ENCODE measurements at places on chromosomes 7 and 10. TPM values are rescaled to one million over a fixed set of nuclear protein-coding genes. Genes with fewer than 3 reads are reported as not detected.

RET gene
- total RNA-seq, result 0.04 TPM

SP8 gene
- total RNA-seq, result 1.2 TPM

STEAP1B gene
- 22.0 TPM for total RNA-seq

SPDYE6 gene
- total RNA-seq, result not detected

TBXAS1 gene
- total RNA-seq, result 1.9 TPM

FGFR2 gene
- 0.18 TPM for total RNA-seq

ZNF282 gene
- 54.6 TPM for total RNA-seq

ACSM6 gene
- not detected for total RNA-seq

JAKMIP3 gene
- not detected for total RNA-seq

GNAT3 gene
- total RNA-seq, result not detected

NPC1L1 gene
- 0.02 TPM for total RNA-seq

SPDYE2B gene
- not detected for total RNA-seq

CUBN gene
- 0.09 TPM for total RNA-seq

TBX20 gene
- not detected for total RNA-seq

DYNC1I1 gene
- 0.54 TPM for total RNA-seq

STEAP1 gene
- 3.5 TPM for total RNA-seq

AKR1C8 gene
- 0.24 TPM for total RNA-seq

TEX36 gene
- not detected for total RNA-seq

PRSS2 gene
- 23.9 TPM for total RNA-seq

TFR2 gene
- total RNA-seq, result 121 TPM

ADAM8 gene
- 7.0 TPM for total RNA-seq

PTPRZ1 gene
- 0.04 TPM for total RNA-seq

SNX10 gene
- 11.8 TPM for total RNA-seq

LRRC4 gene
- total RNA-seq, result 0.07 TPM

Measured in K562 (cell line).